ENCODE measurements at places on chromosomes 1 and 21.

- no peak for DNase-seq
Observed at GRCh38 chr1:225004396-225004795, 74.9 kb downstream of the DNAH14 start.

DNA sequence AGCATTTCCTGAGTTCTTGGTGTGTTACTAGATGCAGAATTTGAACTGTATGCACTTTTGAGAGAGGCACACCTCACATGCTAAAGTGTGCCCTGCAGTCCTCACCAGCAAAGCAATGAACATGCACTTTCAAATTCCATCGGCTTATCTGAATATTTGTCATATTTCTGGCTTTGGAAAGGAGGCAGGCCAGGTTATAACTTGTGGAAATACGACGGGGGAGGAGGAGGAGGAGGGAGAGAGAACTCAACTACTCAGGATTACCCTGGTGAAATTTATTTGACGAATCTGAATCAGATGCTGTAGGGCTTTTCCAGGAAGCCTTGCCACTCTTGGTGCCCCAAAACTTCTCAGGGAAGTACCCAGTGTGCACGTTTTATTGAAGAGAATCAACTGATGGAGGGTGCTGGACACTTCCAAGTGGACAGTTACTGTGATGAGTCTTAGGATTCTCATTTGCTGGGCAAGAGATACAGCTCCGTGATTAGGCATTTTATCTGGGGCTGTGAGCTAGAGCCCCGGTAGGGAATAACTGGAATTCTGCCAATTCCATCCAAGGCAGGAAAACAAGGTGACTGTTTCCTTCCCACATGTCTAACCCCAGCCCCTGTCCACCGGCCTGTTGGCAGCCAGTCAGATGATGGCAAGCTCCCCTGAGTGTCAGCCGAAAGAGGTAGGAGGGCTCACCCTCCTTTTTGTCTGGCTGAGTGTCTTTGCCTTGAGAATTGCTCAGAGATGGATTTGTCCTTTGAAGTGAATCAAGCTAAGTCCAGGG lies 3.8 kb downstream of the PDPN start:
- DNase-seq = no peak

GRCh38 chr1:206864939-206865671 lies at the start of gene IL20:
Gene IL20, plus strand, starts transcription at chr1:206865623. Its CDS starts 230 bp downstream, at chr1:206865853.
- peak; percentile 66 for DNase-seq

DNA sequence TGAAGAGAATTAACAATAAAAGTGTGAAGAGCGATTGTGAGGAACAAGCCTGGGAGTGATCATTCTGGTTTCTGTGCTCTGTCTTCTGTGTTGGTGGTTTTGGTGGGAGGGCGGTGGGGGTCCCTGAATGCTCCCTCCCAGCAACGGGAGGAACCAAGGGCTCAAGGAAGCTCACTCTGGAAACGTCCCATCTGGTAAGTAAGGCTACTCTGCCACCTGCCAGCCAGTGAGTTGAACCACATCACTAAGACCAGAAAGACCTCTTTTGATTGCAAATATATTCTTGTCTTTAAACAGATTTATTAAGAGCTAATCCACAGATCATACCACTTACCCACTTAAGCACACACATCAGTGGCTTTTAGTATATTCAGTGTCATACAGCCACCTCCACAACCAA lies 125.0 kb downstream of the PRDM2 start:
- no peak for DNase-seq

DNA sequence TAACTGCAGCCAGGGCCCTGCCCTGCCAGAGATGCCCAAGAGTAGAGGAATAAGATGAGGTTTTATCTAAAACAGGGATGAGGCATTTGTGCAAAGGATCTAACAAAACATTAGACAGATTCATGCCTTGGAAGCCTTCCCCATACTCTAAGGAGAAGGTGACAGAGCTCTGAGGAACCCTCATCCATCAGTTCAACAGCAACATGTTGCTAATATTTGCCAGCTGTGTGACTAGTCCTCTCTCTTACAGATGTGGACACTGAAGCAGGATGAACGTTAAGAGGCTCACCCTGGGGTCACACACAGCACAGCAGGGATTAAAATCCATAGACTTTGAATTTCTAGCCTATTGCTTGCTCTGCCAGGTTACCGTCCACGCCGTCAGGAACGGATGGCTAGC lies 99.0 kb downstream of the ZBTB18 start:
- DNase-seq = no peak

DNA sequence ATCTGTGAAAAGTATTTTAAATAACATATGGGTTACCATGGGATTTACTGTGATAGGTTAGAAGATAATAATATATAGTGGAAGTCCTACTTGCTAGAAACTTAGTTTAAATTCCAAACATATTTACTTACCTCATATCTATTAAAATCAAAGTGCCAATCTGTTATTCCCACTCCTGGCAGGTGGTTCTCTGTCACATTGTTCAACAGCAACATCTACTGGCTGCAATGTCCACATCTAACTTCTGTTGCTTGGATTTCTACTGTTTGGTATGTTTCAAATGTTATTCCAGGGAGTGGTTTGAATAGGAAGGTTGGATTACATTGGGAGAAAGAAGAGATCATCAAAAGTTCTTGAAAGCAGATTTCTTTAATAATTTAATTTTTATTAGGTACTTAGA lies 122.5 kb upstream of the NCAM2 start:
- DNase-seq = no peak

DNA sequence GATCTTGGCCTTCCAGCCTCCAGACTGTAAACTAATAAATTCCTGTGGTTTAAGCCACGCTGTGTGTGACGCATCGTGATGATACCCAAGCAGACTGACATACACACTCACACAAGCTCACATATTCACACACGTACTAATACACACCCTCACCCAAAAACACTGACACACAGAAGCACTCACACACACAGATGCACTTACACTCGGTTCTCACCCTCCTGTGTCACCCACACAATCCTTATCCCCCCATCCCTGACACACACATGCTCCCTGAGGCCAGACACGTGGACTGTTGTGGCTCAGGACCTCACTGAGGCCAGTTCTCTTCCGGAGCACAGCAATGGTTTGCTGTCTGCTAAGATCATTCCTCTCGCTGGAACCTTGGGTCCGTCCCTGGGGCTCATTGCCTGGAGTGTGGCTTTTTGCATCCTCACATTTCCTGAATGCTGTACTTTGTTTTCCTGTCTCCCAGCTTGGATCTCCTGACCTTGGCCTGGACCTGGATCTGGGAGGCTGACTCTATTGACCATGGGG lies 76.9 kb upstream of the LYST start:
- DNase-seq = no peak

DNA sequence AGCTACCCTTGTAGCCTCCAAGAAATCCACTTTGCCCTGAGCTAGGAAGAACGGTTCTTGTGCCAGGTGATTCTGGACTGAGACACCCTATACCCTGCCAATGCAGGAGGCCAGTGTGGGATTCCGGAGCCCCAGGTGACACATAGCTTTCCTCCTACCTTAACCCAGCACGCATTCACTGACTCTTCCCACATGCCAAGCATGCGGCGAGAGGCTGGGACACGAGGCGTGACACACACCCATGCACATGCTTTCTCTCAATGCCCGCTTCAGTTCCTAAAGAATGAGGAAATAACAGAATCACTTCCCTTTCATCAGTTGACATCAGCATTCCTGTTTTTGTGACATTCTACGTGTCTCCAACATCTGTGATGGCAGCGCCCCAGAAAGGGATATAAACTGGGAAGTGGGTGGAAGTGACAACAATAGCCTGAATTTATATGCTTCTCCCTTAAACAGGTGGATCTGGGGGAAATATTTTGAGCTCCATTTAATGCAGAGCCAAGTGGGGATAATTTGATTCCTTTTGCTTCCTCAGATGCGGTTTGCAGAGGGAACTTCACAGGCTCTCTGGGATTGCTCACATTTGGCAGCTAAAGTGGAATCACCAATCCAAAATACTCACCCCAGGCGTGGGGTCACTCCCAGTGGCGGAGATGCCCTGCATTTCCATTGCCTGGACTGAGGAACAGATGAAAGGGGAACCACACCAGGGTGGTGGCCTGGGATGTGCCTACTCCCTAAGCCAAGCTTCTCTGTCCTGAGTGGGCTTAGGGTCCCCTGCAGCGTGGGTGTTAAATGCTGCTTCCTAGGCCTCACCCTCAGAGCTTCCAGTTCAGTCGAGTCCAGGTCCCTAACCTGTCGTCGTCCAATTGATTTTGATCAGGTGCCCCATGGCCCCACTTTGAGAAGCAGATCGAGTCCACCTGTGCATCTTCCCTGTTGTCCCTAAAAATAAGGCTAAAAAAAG lies 445.1 kb downstream of the SIPA1L2 start:
- DNase-seq = no peak

DNA sequence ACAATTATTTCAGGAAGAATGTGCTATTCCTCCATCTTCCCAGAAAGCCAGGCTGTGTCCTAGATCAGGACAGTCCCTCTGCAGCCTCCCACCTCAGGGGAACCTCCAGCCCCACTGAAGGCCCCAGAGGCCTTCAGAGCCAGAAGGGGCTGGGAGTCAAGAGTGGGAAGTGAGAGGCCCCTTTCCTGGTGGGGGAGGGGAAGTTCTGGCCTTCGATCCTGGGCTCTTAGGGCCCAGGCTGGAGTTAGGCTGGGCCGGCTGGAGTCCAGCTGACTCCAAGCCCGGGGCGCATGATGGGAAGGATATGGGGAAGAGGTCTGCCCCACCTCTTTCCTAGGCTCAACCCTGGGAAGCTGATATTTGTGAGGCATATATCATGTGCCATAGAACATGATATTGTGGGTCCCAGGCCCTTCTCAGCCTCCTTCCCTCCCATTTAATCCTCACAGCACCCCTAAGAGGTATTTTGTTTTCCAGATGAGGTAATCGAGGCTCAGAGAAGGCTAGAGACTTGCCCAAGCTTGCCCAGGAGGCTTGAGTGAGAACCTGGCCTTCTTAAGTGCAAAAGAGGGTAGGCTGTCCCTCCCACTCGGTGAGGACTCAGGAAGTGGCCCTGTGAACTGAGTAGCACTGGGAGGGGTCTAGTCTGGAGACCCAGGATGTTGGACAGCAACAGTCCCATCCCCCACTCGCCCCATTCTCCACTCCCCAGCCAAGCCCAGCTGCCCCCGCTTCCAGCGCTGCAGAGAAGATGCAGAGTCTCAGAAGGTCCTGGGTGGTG lies 18.6 kb upstream of the HSPG2 start:
- DNase-seq = no peak

GRCh38 chr1:93061895-93062792 lies 16.9 kb upstream of the MTF2 start:
- DNase-seq = no peak

DNA sequence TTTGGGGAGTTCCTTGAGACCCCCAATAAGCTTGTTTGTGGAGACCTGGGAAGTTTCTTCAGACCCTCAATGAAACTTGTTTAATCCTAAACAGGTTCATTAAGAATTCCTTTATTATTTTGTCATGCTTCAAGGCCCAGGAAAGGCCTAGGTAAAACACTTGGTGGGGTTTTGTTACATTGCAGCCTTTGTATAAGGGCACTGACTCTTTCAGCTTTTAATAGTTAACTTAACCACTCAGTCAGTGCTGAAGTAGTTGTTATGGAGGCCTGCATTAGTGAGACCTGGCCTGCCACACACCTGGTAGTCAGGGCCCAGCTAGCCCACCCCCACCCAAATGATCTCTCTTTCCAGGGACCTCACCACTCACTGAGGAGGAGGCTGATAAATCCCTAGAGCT lies 103.7 kb downstream of the FCRL5 start:
- DNase-seq = no peak

- DNase-seq = no peak
Observed at GRCh38 chr1:37919277-37919676, 27.6 kb downstream of the INPP5B start.

DNA sequence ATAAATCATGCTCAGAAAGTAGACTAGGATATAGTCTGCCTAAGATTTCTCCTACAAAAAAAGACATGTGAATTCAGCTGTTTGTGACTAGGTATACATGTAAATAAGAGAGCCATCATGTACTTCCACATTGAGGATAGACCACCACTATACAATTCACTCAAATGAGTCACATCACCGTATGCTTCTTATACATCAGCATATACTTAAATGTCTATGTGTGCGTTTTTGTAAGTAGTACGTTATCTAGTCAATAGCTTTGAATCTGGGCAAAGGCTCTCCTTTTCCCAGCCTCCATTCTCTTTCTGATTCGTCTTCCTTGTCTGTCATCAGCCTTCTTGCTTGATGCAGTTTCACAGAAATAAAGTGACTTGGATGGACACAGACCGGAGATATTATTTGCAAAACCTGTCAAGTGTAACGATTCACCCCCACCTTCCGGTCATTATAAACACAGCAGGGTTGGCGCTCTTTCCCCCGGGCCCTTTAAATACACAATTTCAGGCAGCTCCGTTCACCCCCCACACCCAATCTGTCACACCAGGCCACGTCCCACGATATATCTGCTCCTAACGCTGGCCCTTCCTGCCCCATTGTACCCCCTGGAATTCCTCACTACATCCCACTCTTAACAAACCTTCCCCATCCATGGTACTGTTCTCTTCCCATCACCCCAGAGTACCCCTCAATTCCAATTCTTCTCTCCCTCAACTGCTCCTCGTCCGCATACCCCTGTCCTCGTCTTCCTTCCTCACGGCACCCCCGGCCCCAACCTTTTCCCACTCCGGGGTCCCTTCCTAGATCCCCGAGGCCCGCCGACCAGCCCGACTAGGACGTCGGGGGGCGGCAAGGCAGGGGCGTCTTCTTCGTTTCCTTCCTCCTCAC lies 636 bp downstream of the VAMP4 start:
- no peak for DNase-seq

GRCh38 chr1:2566101-2567045 lies 10.2 kb downstream of the TNFRSF14 start:
- DNase-seq = no peak

GRCh38 chr1:110235834-110236682 lies 25.9 kb downstream of the KCNC4 start:
- no peak for DNase-seq

DNA sequence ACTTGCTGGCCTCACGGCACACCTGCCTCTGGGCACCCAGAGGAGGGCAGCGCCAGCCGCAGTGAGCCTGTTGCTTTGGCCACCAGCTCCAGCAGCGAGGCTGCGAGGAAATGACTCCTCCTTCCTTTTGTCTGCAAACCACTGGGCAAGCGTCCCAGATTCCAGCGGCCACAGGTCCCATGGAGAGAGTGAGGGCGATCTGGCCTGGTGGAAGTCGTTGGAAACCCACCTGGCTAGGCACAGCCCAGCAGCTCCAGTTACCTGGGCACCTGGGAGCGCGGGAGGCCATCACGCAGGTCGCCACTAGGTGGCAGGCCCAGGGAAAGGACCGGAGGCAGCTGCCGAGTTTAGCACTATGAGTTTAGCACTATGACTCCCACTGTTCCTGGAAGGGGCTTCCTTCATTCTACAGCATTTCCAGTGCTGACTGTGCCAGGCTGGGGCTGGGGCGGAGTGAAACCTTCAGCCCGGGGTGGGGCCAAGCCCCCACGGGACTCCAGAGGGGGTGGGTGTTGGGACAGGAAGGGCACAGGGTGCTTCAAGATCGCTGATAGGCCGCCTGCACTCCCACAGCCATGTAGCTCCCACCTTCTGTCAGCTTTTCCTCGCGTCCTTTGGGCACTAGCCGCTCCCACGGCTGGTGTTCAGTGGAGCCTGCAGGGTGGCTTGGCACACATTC lies 1.1 kb upstream of the ESPN start:
- peak; percentile 54 for DNase-seq

- no peak for DNase-seq
Observed at GRCh38 chr1:40825435-40825788, 36.8 kb downstream of the CITED4 start.

Data from effector memory CD4-positive, alpha-beta T cell (primary cell).